ENCODE measurements at places on chromosomes 3 and 15.

- no peaks in the 10 kb centered on the region for H3K36me3 ChIP-seq
- no peak for DNase-seq
- H3K4me1 ChIP-seq, result no peaks in the 10 kb centered on the region
- no peaks in the 10 kb centered on the region for H3K27me3 ChIP-seq
These were observed 41.3 kb downstream of the NEK11 start for GRCh38 chr3:131067983-131068382.

DNA sequence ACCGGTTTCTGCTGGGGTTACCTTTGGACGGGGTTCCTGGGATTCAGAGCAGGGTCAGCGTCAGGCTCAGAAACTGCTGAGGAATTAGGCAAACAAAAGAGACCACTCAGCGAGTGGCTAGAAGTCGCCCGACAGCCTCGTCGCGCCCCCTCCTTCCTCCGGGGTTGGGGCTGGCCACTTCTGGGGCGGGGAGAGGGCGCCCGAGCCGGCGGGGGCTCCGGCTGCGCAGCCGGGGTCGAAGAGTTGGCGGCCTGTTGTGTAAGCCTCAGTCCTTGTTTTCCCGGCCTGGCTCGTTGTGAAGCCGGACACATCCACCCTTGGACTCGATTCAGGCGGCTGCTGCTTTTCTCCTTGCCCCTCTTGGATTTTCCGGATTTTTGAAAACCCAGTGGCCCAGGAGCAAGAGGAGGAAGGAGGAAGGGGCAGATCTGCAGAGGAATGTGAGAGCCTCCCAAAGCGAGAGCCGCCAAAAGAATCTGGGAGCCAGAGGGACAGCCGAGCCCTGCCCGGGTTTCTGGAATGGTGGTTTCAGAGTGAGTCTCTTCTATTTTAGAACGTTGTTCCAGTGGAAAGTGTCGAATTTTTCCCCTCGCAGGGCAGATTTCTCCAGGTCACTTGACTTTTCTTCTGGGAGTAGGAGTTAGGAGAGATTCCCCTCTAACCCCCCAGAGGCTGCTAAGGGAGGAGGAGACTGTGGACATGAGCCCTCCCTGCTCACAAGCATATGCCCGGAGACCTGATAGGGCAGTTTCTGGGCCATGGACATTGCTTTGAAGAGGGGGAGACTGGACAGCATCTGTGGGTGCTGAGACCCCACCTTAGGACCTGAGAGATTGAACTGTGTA, 666 bp downstream of the SNX33 start:
- H3K27me3 ChIP-seq, result no peaks in the 10 kb centered on the region
- no peak for DNase-seq
- H3K36me3 ChIP-seq, result no peaks in the 10 kb centered on the region
- peaks cover 61% of the 10 kb centered on the region for H3K4me1 ChIP-seq

DNA sequence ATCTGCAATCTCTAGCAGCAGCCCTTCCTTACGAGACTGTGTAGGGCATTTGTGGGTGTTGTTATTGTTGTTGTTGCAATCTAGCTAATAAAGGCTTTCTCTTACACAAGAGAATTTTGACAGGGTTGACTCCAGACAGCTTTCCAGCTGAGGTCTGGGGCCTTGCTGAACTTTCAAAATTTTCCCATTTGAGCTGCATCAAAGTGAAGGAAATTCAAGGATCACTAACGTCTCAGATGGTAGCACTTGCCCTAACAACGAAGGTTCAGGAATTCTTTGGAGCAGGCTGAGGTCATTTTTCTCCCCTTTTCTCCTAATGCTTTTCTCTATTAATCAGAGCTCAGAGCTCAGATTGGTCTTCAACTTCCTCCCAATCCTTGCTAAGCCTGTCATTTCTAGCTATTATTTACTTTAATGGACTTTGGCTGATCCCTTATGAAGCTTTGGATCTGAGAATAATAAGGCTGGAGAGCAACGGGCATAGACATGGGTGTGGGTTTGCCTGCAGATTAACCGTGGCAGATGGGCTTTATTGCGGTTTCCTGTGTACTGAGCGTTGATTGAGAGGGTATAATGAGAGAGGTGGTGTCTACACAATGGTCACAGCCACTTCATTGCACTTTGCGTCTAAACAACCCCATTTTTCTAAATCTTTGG, 614.0 kb upstream of the AGTR1 start:
- H3K36me3 ChIP-seq, result no peaks in the 10 kb centered on the region
- no peak overlapping the region for H3K27ac ChIP-seq
- no peak overlapping the region for H3K4me3 ChIP-seq
- no peaks in the 10 kb centered on the region for H3K27me3 ChIP-seq

DNA sequence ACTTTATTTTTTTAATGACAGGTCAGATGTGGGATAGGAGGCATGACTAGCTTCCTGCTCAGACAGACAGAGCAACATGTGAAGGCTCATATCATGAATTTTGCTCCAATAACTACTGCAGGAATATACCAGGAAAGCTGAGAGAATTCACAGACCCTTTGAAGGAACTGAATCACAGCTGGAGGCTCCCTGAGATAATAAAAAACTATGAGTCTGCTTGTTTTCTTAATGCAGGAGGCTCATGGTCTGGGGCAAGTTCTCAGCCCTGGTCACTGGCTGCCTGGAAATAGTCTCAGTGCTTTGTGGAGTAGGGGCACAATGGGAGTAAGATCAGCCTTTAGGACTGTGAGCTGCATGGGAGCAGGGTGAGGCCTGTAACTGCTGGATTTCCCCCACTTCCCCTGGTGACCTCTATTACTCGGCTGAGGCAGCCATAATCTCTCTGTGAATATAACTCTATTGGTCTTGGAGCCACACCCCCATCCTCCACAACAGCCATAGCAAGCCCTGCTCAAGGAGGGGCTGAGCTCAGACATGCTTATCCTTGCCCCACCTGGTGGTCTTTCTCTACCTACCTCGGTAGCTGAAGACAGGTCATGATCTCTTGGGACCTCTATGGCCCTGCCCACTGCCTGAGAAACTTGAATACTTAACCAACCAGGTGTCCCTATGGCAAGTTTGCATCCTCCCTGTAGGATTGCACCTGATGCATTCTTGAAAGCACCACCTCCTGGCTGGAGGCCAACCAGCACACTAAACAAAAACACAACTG, 281.6 kb upstream of the TMCO5A start:
- H3K27me3 ChIP-seq, result no peaks in the 10 kb centered on the region
- H3K27ac ChIP-seq, result no peak overlapping the region
- no peak overlapping the region for H3K4me3 ChIP-seq
- no peaks in the 10 kb centered on the region for H3K36me3 ChIP-seq
- DNase-seq, result no peak

DNA sequence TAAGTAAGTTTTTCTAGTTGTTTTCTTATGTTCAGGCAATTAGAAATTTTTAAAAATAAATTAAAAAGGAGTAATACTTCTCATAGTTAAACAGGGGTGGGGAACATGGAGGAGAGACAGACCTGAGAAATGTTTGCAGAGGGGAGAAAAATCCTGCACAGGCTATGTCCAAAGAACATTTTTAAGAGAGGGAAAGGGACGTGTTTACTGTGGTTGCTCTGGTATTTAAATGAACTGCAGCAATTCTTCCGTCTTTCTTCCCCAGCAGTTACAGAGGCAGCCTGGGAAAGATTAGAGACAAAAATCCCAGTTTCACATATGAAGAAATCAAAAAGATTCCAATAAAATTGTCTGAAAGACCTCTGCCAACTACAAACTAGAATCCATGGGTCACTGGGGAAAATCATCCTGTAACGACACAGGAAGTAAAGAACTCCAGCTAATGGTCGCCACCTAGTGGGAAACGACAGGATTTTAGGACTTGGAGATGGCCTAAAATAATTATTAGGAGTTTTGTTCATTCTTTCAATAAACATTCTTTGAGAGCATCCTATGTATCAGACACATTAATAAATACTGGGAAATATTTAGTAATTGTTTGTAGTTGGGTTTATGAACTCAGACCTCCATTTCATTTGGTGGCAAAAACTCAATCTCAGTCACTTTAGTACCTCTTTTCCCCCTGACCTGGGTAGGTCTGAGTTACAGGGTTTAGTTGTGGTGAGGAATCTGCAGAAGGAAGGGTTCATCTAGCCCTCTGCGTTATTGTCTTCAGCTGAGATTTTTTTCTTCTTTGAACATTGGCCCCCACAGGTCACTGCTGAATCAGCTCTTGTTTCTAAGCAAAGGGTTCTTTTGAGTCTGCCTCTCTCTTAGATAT, 69.9 kb upstream of the GOLIM4 start:
- no peaks in the 10 kb centered on the region for H3K4me1 ChIP-seq
- H3K27ac ChIP-seq, result peak overlapping the region; percentile 38
- peak overlapping the region; percentile 4 for H3K4me3 ChIP-seq
- DNase-seq, result peak; percentile 31
- no peaks in the 10 kb centered on the region for H3K36me3 ChIP-seq

DNA sequence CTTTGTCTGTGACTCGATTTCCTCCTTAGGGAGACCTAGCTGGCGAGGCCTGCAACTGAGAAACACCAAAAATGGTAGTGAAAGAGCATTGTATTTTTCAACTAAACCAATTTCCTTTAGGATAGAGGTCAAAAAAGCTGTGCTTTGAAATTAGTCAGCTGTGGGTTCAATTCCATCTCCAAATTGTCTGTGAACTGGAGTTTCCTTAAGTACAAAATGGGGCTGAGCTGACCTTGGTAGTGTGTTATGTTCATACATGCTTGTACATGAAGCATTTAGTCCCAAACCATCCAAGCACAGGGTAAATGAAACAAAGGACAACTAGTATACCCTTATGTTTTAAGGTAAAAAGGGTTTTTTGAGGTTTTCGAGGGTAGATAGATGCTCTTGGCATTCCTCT, 99.3 kb downstream of the RARB start:
- no peaks in the 10 kb centered on the region for H3K4me1 ChIP-seq
- H3K4me3 ChIP-seq, result no peak overlapping the region

GRCh38 chr3:54599716-54600115, 328.1 kb downstream of the LRTM1 start:
- H3K4me1 ChIP-seq, result no peaks in the 10 kb centered on the region
- no peak overlapping the region for H3K4me3 ChIP-seq
- H3K27me3 ChIP-seq, result no peaks in the 10 kb centered on the region
- no peak for DNase-seq

DNA sequence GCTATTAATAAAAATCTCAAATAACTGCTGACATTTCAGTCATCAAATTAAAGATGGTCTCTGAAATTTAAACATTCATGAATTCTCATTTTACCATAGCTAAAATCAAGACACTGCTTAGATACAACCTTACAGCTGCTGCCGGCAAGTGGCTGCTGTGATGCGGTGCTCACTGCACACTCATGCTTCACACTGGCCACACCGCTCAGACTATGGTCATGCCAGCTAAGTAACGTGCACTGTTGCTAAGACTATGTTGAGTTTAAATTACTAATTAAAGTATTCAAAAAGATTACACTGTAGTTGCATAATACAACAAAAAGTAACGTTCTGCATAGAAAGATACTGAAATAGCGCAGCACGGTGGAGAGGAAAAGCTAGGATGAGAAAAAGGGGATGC, 12.1 kb downstream of the ATP13A3 start:
- no peaks in the 10 kb centered on the region for H3K36me3 ChIP-seq
- DNase-seq, result no peak
- H3K27me3 ChIP-seq, result no peaks in the 10 kb centered on the region
- peaks cover 11% of the 10 kb centered on the region for H3K4me1 ChIP-seq
- H3K4me3 ChIP-seq, result no peak overlapping the region
- H3K27ac ChIP-seq, result no peak overlapping the region

- H3K27ac ChIP-seq, result no peak overlapping the region
- no peak for DNase-seq
- H3K4me1 ChIP-seq, result no peaks in the 10 kb centered on the region
- no peak overlapping the region for H3K4me3 ChIP-seq
These were observed 39.9 kb upstream of the PRTG start for GRCh38 chr15:55782901-55783300.
